CD4-positive, alpha-beta T cell treated with Interleukin-21 for 1 hour (primary cell): ENCODE measurements at places on chromosomes 3 and 15.

- DNase-seq = no peak
These were observed 77.4 kb downstream of the NEDD4 start for GRCh38 chr15:55915876-55916567.

GRCh38 chr3:77190374-77190773 is 150.5 kb downstream of the ROBO2 start:
- DNase-seq = no peak

DNA sequence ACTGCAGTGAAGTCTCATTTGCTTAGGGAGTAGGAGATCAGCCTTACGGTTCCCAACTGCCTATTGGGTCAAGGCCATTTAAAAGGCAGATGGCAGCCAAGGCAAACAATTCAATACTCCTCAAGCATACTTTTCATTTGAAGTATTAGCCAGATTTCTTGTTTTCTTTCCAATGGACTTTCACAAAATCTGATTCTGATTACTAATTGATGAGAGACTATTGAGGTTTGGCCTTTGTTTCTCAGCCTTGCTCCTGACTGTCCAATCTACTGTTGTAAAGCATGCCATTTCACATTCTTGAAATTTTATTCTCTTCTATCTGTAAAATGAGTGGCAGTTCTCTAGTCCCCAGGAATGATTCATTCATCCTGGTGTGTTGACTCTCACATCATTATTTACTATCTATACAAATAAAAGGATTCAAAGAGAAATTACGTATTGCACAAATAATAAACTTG is 166.2 kb upstream of the TGFBR2 start:
- DNase-seq = no peak

DNA sequence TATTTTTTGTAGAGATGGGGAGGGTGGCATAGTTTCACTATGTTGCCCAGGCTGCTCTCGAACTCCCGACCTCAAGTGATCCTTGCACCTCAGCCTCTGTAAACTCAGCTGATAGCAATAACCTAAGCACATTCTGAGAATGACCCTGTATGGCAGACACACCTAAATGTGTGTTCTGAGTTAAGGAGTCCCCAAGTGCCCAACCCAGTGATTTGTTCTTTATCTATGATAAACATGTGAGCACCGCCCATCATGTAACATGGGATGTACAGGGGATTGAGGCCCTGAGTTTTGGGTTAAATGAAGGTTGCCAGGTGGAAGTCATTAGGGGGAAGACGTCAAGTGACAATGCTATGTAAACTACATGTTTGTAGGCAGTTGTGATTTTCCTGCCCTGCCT is 5.7 kb downstream of the NCEH1 start:
- no peak for DNase-seq

- DNase-seq = no peak
These were observed 13.5 kb upstream of the PCOLCE2 start for GRCh38 chr3:142902356-142902755.

- DNase-seq = no peak
These were observed 78.3 kb downstream of the ZBTB20 start for GRCh38 chr3:115068799-115069198.

DNA sequence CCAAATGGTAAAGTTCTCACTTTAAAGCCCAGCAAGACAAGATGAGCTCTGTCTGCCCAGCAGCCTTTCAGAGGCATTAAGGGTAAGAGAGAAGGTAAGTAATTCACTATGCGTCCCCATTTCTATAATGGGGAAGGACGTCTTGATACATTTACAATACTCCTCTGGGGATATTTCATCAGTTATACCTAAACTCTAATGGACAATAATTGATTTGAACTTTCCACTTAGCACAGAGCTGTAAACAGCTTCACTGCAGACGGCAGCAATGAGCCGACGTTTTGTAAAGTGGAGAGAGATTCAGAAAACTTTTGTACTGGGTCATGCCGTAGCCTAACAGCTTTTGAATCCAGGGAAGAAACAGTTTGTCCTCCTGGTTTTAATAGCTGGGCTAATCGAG is 127.4 kb downstream of the TIGIT start:
- DNase-seq = no peak

GRCh38 chr3:155778462-155778861 is 27.6 kb downstream of the C3orf33 start:
- DNase-seq = no peak

DNA sequence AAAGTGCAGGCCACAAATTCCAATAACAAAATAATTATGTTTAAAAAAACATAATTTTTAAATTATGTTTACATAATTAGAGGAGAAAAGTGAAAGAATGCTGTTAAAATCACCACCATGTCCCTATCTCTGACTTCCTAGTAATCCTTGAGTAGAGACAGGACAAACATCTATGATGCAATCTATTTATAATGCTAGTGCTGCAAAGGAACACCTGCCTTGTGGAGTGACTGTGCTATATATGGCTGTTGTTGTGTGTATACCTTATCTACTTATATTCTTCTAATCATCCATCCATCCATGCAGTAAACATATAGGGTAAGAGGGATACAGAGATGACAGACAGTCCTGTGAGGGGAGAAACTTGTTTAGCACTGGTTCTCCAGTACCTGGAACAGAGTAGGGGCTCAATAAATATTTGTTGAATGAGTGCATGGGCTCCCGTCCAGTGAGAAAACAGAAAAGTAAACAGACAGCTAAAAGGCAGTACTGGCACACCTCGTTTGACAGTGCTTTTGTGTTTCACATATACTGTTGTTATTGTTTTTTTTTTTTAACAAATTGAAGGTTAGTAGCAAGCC is 229.3 kb upstream of the UBE2E1 start:
- DNase-seq = no peak

DNA sequence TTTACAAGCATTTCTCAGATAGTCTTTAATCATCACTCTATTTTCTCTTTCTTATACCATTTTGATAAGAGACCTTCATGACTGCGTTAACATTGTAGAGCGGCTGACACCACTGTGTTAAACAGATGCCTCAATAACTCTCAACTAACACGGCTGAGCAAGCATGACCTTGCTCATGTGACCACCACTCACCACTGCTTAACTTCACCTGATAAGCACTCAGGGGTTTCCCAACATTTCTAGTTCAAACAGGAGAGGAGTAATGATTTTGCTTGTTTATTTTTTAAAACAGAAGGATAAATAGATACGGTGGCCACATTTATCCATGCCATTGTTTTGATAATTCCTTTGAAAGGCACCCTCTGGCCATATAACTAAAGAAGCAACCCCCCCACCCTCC is 37.7 kb upstream of the TMEM45A start:
- DNase-seq = no peak

- DNase-seq = no peak
These were observed 186.3 kb downstream of the FEZF2 start for GRCh38 chr3:62187022-62187431.

DNA sequence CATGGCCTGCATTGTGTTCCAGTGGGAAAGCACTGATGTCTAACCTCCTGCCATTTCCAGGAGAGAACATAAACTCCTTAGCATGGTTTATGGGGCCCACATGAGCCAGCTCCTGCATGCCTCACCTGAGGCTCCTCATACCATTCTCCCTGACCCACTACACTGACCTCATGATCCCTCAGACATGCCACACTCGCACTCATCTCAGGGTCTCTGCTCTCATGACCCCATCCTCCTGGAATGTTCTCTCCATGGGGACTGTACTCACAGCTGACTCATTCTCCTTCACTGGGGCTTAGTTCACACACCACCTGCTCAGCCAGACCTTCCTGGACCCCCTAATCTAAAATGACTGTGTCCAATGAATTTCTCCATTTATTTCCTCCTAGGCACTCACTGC is 4.0 kb upstream of the LMCD1 start:
- DNase-seq = no peak
